ENCODE measurements at places on chromosomes 13 and 19. TPM values are rescaled to one million over a fixed set of nuclear protein-coding genes. Genes with fewer than 3 reads are reported as not detected.

Gene SLC6A16
- not detected for polyA plus RNA-seq

Gene TMEM190
- not detected for polyA plus RNA-seq

Gene PSG6
- 0.42 TPM for polyA plus RNA-seq

Gene AMH
- polyA plus RNA-seq: not detected

Gene COX7A1
- polyA plus RNA-seq: 665 TPM

Gene EDDM13
- not detected for polyA plus RNA-seq

Gene ZSCAN4
- not detected for polyA plus RNA-seq

Gene MAP4K1
- not detected for polyA plus RNA-seq

Gene ZNF681
- 1.1 TPM for polyA plus RNA-seq

Gene IL11
- not detected for polyA plus RNA-seq

Gene CBY2
- not detected for polyA plus RNA-seq

Gene ZNF560
- not detected for polyA plus RNA-seq

Gene CYP4F12
- not detected for polyA plus RNA-seq

Gene UBE2L5
- polyA plus RNA-seq: 0.50 TPM

Gene ZNF90
- 0.46 TPM for polyA plus RNA-seq

Gene CCL25
- not detected for polyA plus RNA-seq

Gene GJB6
- polyA plus RNA-seq: 1.1 TPM

Gene ZNF222
- polyA plus RNA-seq: 5.5 TPM

Gene CEACAM8
- 1.6 TPM for polyA plus RNA-seq

Gene ZNF491
- 2.3 TPM for polyA plus RNA-seq

Gene CYP2A6
- polyA plus RNA-seq: not detected

Gene ZNF541
- not detected for polyA plus RNA-seq

Gene RANBP3
- polyA plus RNA-seq: 5.3 TPM

Gene PRX
- polyA plus RNA-seq: not detected

Gene SPTBN4
- 3.2 TPM for polyA plus RNA-seq

Gene SIGLECL1
- polyA plus RNA-seq: not detected

Gene PDE4C
- polyA plus RNA-seq: not detected

Gene KLK13
- not detected for polyA plus RNA-seq

Gene DKKL1
- polyA plus RNA-seq: not detected

Gene KLK8
- polyA plus RNA-seq: 292 TPM

Gene CYP2A7
- polyA plus RNA-seq: not detected

Measured in Purkinje cell (primary cell).